ENCODE measurements at places on chromosomes 4 and X. TPM values are rescaled to one million over a fixed set of nuclear protein-coding genes. Genes with fewer than 3 reads are reported as not detected.

The ABCG2 gene
- polyA plus RNA-seq, result 8.4 TPM

The CISD2 gene
- polyA plus RNA-seq, result 62.9 TPM

- DNase-seq, result no peak
These were observed 31.4 kb upstream of the BBS12 start for GRCh38 chr4:122701061-122701460.

- no peak for DNase-seq
These were observed 268.6 kb upstream of the IGFBP7 start for GRCh38 chr4:57378766-57379165.

Data from left renal pelvis (tissue), 4 donors.